ENCODE measurements at places on chromosomes 12 and 14.

- DNase-seq, result no peak
Observed at GRCh38 chr12:19882346-19882745, 443.1 kb downstream of the AEBP2 start.

DNA sequence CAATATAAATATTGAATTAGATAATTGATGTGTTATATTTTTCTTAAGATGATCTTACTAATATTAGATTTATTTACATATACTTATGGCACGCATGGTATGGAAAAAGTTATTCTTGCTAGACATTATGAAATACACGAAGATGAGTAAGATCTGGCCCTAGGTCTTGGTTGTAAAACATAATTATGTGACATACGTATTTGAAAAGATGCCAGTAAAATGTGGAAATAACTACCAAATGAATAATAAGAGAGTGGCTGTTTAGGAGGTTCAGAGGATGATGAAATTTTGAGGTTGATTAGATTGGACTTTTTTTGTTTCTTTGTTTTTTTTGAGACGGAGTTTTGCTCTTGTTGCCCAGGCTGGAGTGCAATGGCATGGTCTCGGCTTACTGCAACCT lies 41.3 kb downstream of the FANCM start:
- no peak for DNase-seq

- DNase-seq, result no peak
Observed at GRCh38 chr12:62252576-62252975, 7.6 kb upstream of the USP15 start.

GRCh38 chr12:131162113-131162512 lies 208.4 kb downstream of the ADGRD1 start:
- no peak for DNase-seq

Data from activated CD4-positive, alpha-beta T cell treated with anti-CD3 and anti-CD28 coated beads, Interleukin-2, amount 50 U/mL, for 24 hours (primary cell).